T47D (cell line): ENCODE measurements at places on chromosomes 11 and 22.
A peak's percentile ranks its signal among the peaks of the same experiment; 100 is the strongest.

- DNase-seq, result no peak
Observed at GRCh38 chr11:35803115-35803514, 140.5 kb downstream of the TRIM44 start.

DNA sequence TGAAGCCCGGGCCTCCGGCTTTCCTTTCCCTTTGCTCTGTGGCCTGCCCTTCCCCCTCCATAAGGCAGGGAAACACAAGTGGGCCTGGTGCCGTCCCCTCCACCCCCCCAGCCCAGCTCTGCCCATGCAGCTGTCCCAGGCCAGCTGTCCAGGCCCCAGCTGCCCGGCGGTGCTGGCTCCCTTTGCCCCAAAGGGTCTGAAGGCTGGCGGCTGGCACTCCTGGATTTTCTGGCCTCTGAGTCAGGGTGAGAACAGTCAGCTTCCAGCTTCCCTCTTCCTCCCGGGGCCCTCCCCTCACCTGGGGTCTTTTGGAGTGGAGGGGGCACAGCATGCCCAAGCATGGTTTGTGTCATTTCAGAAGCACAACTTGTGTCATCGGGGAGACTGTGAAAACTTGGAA lies 27.8 kb downstream of the CD82 start:
- no peak for DNase-seq

- DNase-seq, result no peak
Observed at GRCh38 chr11:130511765-130512164, 63.3 kb downstream of the ADAMTS15 start.

GRCh38 chr11:10926801-10927211 lies 69.0 kb upstream of the ZBED5 start:
- no peak for DNase-seq

- no peak for DNase-seq
Observed at GRCh38 chr11:119573858-119574257, 150.9 kb upstream of the THY1 start.

DNA sequence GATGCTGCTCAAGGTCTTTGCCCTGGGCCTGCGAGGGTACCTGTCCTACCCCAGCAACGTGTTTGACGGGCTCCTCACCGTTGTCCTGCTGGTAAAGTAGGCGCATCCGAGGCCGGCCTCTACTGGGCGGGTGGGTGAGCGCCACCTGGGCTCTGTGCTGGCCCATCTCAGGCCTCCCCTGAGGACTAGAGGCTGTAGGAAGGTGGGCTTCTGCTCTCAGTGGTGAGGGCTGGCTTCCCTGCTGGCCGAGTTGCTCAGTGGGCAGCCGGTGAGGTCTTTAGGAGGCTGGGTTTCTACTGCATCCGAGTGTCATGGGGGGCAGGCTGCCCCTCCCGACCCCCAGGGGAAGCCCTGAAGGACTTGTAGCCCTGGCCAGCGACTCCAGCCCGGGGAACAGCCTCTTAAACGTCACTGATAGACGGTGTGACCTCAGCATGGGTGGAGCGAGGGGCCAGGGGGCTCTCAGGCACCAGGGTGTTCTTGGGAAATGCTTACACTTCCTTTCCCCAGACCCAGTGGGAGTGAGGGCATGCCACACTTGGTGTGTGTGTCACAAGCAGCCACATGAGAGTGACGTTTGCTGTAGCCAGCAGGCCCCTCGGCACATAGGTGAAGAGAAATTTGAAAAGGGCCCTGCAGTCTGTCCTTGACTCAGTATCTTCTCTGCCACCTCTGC lies 30.3 kb downstream of the TPCN2 start:
- DNase-seq, result no peak

DNA sequence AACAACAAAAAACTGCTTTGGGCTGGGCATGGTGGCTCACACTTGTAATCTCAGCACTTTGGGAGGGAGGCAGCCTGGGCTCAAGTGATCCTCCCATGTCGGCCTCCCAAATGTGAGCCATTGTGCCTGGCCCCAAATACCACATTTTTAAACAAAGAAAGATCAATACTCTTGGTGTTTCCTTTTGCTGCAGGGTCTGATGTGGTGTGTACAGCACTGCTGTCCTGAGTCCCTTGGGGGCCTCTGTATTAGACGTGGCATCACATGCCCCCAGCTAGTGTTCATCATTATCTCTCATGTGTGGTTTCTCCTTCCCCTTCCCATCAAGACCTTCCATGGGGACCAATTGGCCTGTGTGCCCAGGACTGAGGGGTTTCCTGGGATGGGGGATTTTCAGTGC lies 20.5 kb upstream of the XBP1 start:
- no peak for DNase-seq

- peak; percentile 78 for DNase-seq
Observed at GRCh38 chr11:110295531-110296225, 736 bp downstream of the RDX start.

- no peak for DNase-seq
Observed at GRCh38 chr22:22901578-22902218, 14.1 kb downstream of the IGLL5 start.

- no peak for DNase-seq
Observed at GRCh38 chr11:94295534-94295933, 8.8 kb upstream of the IZUMO1R start.

- DNase-seq, result no peak
Observed at GRCh38 chr11:22416462-22416861, 78.3 kb downstream of the SLC17A6 start.

GRCh38 chr11:123653827-123654565 lies 428 bp downstream of the SCN3B start:
- DNase-seq, result no peak

DNA sequence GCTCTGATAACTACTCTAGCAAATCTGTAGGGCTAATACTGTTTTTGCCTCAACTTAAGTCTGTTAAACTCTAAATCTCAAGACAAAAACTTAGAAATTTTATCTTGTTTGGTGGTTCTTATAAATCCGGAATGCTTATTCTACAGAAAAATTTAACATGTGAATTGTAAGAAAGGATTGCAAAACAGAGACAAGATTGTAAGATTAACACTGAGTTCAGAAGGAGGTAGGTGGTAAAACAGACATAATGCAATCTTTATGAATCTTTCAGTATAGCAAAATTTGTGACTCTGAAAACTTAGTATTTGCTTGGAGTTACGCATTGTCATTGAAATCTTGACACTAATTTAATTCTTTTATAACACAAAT lies 263.9 kb downstream of the SBF2 start:
- no peak for DNase-seq

- DNase-seq, result no peak
Observed at GRCh38 chr11:119338965-119339588, 1.6 kb downstream of the C1QTNF5 start.

GRCh38 chr22:41264408-41264941 lies 21.5 kb downstream of the RANGAP1 start:
- DNase-seq, result no peak

DNA sequence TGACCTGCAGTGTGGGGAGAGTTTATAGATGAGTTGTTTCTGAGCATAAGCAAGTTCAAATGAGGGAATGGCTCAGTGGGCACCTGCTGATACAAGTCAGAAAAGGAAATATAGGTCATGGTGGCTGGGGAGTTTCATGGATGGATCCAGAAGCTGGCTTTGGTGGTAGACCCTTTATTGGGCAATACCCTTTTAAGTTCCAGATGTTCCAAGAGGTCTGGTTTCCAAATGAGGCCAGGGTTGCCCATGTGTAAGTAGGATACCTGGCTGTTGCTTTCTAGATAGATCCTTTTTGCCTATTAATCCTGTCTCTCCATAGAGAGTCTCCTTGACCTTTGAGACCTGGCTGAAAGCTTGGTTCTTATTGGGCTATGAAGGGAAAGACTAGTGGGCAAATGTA lies 2.2 kb downstream of the STIM1 start:
- no peak for DNase-seq

- no peak for DNase-seq
Observed at GRCh38 chr11:3826721-3827120, 14.0 kb downstream of the RHOG start.

GRCh38 chr11:69006816-69007215 lies 6.2 kb downstream of the MRGPRF start:
- DNase-seq, result no peak

DNA sequence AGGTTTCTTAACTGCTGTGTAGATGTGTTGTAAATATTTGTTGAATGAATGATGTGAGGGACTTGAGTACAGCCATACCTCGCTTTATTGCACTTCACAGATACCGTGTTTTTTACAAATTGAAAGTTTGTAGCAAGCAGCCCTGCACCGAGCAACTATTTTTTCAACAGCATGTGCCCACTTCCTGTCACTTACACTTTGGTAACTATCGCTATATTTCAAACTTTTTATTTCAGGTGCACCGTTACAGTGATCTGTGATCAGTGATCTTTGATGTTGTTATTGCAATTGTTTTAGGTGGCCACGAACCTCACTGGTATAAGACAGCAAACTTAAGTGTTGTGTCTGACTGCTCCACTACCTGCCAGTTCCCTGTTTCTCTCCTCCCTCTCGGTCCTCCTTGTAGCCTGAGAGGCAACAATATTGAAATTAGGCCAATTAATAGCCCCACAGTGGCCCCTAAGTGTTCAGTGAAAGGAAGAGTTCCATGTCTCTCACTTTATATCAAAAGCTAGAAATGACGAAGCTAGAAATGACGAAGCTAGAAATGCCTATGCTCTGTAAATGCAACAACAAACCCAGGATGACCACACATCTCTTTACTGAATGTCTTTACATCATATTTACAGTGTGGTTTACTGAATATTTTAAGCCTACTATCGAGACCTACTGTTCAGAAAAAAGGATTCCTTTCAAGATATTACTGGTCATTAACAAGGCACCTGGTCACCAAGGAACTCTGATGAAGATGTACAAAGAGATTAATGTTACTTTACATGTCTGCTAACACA lies 1.0 kb downstream of the SFI1 start:
- DNase-seq, result no peak

DNA sequence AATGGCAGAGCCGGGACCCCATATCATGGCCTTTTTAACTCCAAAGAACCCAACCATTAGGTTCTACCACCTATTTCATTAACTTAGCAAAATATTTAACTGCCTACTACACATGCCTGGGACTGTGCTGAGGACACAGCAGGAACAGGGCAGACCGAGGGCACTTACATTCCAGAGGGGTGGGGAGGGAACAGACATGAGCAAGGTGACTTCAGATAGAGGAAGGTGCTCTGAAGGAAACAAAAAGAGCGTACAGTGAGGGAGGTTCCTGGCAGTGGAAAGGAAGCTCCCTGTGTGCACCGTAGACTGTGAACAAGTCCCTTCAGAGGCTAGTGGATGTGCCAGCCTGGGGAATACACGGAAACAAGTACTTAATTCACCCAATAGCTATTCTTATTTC lies 82.8 kb downstream of the NAT10 start:
- DNase-seq, result no peak
